COR-L47 (cell line): ENCODE measurements at places on chromosomes 16 and 17.

DNA sequence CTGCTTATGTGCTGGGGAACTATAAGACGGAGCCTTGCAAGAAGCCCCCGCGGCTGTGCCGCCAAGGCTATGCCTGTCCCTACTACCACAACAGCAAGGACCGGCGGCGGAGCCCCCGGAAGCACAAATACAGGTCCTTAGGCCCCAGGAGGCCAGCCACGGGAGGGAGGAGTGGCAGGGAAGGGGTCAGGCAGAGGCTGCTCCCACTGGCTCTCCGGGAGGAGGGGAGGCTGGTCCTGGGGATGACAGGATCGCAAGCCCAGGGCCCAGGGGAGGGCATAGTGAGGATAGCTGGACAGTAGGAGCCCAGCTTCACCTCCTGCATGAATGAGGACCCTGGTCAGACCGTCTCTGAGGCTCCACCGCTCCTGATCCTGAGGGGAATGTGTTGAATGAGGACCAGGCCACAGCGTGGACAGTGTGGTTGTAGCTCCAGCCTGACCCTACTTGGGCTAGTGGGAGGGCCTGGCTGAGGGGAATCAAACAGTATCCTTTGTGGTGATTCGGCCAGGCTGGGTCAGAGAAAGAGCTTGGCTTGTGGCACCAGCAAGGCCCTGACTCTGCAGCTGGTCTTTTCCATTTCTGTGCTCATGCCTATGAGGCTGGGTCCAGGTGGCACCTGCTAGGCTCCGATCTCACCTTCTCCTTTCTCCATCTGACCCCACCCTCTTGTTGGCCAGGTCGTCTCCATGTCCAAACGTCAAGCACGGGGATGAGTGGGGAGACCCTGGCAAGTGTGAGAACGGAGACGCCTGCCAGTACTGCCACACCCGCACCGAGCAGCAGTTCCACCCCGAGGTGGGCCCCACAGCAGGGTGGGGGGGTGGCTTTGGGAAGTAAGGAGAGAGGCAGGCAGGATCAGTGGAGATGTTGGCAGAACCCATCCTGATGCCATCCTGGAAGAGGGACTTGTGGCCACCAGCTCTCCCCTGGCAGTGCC lies 28.7 kb downstream of the UNK start:
- no peak for DNase-seq

GRCh38 chr17:27521281-27522027 lies 65.2 kb downstream of the KSR1 start:
- DNase-seq, result no peak

DNA sequence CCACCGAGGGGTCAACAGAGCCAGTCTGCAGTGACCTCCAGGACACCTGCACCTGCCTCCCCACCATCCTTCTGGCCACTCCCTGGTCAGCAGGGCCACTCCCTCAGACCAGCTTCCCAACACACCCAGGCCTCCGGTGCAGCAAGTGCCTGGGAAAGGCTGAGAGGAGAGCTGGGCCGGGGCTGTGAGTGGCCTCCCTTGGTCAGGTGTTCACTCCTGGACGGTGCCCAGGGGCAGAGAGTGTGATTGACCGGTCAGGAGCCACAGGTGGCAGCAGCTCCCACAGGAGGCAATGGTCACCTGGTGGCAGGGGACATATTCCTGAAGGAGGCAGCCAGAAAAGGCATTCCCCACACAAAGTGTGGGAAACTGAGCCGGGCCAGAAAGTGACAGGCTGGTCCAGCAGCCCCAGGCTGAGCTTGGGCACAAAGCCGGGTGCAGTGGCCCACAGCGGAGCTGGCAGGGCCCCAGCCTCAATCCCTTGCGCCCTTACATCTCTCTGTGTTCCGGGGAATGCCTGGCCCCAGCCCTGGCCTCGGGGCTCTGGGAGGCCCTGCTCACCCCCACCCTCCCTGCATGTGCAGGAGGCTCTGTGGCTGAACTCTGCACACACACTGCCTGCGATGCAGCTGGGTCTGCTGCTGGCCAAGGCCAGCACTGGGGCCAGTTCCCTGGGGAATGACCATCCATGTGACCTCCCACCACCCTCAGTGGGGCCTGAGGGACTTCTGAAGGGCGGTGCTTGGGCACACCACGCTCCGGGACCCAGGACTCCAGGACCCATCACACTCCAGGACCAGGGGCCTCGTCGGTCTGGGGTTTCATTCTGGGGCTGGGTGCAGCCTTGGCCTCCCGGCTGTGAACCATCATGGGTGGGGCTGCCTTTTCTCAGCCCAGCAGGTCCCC lies 1.2 kb upstream of the C17orf99 start:
- no peak for DNase-seq

DNA sequence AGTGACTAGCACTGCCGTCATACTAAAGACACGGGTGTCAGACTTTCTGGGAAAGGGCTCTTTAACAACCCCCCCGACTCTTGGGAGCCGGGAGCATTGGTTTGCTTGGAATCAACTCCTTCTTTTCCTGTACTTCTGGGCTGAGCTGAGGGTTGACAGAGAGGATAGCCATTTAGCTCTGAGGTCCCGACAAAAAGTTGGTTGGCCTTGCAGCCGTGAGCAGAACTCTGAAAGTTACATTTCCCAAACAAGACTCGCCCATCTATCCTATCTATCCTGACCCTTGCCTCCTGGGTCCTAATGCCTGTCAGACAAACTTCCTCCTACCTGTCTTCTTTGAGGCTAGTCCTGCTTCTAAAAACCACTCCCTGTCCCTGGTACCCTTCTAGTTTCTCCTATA lies 460.8 kb upstream of the TOM1L1 start:
- no peak for DNase-seq

DNA sequence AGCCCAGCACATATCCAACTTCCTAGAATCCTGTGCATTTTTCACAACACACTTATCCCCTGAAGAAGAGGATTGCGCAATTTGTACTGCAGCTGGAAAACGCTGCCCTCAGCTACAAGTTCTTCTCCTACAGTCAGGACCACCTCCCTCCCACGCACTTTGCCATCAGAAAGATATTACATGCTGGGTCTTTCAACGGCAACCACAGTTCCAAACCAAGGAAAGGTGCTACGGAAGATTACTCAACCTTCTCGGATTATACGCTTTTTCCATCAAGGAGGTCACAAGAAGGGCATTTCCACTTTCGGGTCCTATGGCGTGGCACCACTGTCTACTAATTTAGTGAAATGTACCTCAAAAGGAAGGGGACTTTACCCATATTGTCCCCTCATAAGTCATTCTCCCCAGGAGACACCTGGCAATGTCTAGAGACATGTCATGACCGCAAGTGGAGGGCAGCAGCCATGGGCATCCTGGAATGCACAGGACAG lies 35.2 kb downstream of the USP7 start:
- DNase-seq, result no peak
